ENCODE measurements at places on chromosomes 1 and 21.
A peak's percentile ranks its signal among the peaks of the same experiment; 100 is the strongest.

- no peak for DNase-seq
These were observed 41.2 kb downstream of the DPT start for GRCh38 chr1:168687816-168688215.

DNA sequence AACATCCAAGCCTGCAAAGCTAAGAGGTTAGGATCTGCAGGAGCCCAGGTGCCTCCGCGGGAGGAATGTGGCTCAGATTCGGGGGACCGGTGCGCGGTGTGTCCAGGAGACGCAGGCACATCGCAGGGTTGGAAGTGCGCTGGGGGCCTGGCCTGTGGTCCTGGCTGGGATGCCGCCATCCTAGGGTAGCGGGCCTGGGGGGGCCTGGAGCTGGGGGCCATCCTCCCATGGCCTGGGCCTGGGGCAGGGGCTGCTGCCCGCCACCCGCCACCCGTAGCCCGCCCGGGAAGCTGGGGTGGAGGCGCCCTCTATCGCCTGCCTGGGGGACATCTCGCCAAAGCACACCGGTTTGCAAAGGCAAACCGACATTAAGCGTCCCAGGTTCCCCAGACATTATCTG, 170.6 kb upstream of the ARHGEF16 start:
- DNase-seq, result no peak

DNA sequence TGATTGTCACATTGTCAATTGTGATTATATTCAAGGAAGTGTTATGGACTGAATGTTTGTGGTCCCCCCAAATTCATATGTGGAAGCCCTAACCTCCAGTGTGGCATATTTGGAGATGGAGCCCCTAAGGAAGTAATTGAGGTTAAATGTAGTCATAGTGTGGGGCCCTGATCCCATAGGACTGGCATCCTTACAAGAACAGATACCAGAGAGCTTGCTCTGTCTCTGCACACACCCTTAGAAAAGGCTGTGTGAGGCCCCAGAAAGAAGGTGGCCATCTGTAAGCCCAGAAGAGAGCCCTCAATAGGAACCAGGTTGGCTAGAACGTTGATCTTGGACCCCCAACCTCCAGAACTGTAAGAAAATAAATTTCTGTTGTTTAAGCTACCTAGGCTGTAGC, 28.1 kb downstream of the VANGL1 start:
- no peak for DNase-seq

GRCh38 chr1:233719655-233720341, 105.9 kb downstream of the KCNK1 start:
- DNase-seq, result no peak

DNA sequence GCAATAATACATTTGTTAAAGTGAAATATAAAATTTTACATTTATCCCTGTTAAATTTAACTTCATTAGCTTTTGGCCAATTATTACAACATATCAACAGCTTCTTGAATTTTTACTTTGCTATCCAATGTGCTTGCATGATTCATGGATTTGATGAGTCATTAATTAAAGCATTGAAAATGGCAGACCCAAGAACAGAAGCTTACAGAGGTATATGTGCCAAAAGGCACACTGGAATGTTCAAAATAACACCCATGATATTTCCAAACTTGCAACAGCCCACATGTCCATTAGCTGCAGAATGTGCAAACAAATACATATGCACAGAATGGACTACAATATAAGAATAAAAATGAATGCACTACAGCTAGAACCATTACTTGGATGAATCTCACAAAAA, 76.4 kb upstream of the MAN1A2 start:
- DNase-seq, result no peak

- no peak for DNase-seq
These were observed 22.7 kb upstream of the LAMC2 start for GRCh38 chr1:183163316-183163715.

DNA sequence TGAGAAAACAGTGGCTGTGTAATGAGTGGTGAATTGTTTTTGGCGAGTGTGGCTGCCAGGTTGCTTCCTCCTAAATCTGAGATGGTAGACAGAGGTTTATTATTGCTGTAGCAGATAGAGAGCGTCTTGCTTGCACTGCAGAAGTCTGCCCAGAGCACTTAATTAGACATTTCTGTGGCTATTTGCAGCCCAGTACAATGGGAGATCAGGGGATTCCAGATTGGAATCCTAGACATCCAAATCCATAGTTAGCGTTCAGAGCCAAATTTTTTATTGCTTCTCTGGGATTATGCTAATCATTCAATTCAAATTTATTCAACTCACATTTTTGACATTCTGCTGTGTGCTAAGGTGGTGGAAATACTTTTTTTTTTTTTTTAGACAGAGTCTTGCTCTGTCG, 30.0 kb downstream of the KIF26B start:
- no peak for DNase-seq

DNA sequence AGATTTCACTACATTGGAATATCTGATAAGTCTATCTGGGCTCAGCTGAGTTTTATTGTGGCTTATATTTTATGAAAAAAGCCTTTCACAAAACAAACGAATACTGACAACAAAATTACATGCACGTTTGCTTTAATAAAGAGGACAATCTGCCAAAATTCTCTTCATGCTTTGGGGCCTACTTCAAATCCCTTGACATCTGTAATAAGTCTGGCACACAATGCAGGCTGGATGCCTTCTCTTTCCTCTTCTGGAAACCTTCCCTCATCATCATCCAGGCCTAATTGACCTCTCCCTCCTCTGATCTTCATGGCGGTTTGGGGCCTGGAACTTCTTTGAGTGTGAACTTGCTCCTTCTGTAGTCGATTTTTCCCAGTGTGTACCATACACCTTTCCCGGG, 70.3 kb downstream of the MAP10 start:
- no peak for DNase-seq

- DNase-seq, result peak; percentile 84
These were observed 21.5 kb downstream of the RPL5 start for GRCh38 chr1:92853299-92853698.

DNA sequence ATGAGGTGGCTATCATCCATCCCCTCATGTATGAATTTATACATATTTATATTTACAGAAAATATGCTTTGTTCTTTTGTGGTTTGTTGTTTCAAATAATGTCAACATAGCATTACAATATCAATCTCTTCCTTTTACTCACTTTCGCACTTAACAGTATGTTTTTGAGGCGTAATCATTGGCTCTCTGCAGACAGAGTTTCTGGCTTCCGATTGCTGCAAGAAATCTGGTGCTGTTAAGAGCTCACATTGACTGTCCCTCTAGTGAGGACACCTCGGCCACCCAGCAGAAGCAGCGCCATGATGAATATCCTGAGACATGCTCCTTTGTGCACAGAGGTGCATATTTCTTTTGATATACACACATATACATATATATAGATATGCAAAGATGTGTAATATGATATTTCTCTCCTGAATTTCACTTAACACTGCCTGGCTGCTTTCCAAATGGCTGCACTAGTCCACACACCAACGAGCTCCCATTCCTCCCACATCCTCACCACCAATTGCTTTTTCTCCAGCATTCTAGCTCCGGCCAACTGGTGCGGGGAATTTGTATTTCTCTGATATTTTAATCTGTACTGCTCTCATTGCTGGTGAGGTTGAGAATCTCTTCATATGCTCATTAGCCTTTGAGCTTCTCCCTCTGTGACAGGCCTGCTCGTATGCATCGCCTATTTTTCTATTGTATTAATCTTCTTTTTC, 248.4 kb downstream of the SIPA1L2 start:
- no peak for DNase-seq

- DNase-seq, result no peak
These were observed 308.2 kb downstream of the DISC1 start for GRCh38 chr1:231934797-231935196.

GRCh38 chr1:226110249-226111097, 48.0 kb downstream of the H3-3A start:
- peak; percentile 77 for DNase-seq

- DNase-seq, result no peak
These were observed 1.8 kb upstream of the ERG start for GRCh38 chr21:38500073-38500472.

GRCh38 chr1:19925342-19926070, 2.1 kb upstream of the PLA2G2E start:
- DNase-seq, result no peak

GRCh38 chr1:204153667-204154066, 1.8 kb upstream of the ETNK2 start:
- DNase-seq, result no peak

DNA sequence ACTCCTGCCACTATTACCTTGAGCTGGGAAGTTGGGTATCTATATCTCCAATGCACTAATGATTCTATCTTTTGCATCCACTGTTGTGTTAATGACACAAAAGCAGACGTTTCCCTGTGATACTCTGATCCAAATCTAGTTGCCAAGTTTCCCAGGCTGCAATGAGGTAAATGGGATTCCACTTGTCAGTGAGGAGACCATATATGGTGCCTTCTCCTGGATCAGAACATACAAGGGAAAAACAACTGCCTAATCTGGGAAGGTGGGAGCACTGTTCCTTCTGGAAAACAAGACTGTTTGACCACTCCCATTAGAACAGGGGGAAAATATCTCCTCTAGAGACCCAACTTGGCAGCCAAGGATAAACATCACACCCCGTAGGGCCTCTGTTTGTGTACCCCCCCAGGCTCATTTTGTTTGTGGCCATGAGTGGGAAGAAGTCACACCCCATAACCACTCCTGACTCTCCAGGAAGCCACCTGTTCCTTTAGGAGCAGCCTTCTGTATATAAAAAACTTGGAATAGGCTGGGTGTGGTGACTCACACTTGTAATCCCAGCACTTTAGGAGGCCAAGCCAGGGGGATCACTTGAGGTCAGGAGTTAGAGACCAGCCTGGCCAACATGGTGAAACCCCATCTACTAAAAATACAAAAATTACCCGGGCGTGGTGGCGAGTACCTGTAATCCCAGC, 28.5 kb upstream of the SLC6A9 start:
- no peak for DNase-seq

GRCh38 chr1:19205403-19205802, 4.7 kb downstream of the UBR4 start:
- no peak for DNase-seq

All from inflammatory macrophage treated with lipopolysaccharide for 4 hours (primary cell).